Activated naive CD8-positive, alpha-beta T cell treated with anti-CD3 and anti-CD28 coated beads for 36 hours (primary cell): ENCODE measurements at places on chromosomes 12 and 14.

DNA sequence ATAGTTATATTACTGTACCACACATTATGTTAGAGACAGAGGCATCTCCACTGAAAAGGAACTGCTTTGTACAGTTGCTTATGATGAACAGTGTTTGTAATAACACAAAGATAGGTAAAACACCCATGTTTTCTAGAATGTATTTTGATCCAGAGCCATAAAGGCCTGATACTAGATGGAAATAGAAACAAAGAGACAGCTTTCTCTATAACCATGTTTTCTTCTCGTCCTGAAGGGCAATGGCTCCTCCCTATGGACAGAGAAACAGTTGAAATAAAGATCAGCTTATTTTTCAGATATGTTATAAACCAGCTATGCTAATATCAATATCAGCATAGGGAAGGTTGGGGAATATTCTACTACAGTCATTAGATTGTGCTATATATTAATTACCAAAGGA is 109.2 kb downstream of the ATXN7L3B start:
- DNase-seq = no peak

GRCh38 chr12:31456562-31456961 is 130.6 kb upstream of the SINHCAF start:
- no peak for DNase-seq

GRCh38 chr12:46770501-46771183 is 55.2 kb downstream of the SLC38A4 start:
- no peak for DNase-seq

DNA sequence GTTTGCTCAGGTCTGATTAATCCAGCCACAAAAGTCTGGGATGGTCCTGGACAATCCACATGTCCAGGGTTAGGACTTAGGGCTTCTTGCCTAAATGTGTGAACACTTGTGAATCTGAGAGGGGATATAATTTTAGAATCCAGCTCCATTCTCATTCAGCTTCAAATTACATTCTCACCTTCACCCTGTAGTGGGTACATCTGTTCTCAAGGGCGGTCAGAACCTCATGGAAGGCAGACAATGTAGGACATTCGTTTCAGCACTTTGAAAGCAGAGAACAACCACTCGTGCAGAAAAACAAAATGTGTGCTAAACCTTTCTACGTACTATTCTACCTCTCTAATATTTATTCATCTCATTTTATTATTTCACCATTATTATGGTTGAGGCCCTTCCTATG is 1.2 kb downstream of the TMEM229B start:
- no peak for DNase-seq

- no peak for DNase-seq
These were observed 173.2 kb downstream of the SLC35F4 start for GRCh38 chr14:57692671-57693070.

DNA sequence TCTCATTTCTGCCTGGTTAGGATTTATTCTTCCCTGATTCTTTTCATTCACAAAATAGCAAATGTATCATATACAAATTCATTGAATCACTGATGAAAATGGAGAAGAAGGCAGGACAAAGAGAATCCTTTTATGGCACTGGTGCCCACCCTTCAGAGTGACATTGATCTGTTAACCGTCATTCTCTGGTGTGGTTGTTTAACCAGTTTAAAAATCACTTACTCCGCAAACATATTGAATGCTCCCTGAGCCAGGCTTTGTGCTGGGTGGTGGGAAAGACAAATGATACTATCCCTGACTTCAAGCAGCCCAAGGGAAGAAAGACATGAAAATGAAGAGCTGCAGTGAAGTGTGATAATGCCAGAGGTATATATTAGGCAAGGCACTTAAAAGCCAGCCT is 187.5 kb upstream of the SLC38A2 start:
- DNase-seq = no peak

DNA sequence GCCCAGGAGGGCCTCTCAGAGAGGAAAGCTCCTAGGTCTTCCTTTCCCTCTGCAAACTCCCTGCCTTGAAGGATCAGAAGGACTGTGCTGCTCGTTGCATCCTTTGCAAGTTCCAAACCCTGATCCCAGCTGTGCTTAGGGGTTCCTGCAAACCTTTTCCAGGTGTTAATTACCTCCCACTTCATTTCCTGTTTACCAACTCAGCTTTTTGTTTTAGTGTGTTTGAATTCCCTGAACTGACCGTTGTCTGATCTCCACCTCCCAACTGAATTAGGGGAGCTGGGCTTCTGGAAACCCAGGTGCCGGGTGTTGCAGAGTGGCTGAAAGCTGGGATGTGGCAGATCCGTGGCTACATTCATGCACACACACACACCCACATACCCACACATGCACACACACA is 20.6 kb upstream of the BDKRB1 start:
- no peak for DNase-seq

DNA sequence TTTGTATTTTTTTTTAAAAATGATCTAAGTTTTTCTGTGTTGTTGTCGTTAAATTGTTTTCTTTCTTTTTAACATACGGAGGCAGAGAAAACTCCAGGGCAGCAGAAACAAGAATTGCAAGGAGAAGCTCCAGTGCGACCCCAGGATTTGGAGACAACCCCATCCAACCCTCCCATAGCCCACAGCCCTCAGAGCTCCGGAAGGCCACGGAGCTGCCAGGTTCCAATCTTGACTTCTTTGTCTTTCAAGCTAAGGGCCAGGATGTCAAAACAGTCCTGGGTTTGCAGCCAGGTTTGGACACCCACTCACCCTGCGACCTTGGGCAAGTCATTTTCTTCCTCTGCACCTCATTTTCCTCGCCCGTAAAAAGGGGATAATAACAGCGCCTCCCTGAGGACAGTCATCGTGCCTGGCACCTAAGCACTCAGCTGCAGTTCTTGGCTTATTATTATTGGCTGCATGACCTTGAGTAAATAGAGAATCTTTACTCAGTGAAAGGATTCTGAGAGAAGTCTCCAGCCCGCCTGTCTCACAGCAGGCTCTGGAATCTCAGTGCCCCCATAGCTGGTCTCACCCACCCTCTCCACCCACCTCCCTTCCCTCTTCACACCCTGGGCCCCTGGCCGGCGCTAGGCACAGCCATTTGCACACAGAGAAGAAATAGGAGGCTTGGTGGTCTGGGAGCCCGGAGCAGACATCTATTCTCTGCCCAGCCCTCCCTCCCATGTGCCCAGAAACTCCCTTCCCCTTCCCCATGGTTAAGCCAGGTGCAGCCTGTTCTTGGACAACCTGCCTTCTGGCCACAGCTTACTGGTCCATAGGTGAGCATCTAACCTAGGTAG is 79.4 kb upstream of the BCL11B start:
- DNase-seq = no peak

- no peak for DNase-seq
These were observed 41.6 kb upstream of the VASH1 start for GRCh38 chr14:76719666-76720065.

DNA sequence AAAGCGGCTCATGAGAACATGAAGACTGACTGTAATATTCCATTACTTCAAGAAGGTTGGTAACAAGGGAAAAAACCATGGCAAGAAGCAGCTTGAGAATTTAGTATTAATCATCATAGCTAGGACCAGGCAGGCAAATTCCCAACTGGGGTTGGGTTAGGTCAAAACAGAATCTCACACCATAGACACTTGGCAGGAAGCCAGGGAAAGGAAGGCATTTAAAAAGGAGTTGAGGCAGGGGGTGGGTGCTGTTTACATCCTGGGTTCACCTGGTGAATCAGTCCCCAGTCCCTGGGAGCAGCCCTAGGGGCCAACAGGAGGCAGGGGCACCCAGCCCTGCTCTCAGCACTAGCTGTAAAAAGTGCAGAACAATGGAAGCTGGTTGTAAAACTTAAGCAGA is 108.6 kb downstream of the EGLN3 start:
- DNase-seq = no peak

GRCh38 chr14:21033133-21033698 is 1.4 kb downstream of the RNASE13 start:
- no peak for DNase-seq

DNA sequence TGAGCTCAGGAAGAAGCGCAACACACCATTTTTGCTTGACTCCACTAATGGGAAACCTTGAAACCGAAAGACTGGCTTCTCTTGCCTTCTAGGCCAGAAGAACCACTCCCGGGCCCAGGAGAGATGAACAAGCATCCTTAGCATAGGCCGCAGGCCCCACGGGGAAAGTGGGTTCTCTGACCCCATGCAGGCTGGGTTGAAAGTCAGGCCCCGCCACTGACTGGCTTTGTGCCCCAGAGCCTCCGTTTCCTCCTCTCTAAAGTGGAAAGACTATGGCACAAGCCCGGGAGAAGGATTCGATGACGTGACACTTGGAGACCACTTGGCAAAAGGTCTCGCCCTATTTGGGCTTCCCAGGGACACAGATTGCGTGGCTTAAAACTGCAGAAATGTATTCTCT is 9.9 kb upstream of the FZD10 start:
- no peak for DNase-seq

DNA sequence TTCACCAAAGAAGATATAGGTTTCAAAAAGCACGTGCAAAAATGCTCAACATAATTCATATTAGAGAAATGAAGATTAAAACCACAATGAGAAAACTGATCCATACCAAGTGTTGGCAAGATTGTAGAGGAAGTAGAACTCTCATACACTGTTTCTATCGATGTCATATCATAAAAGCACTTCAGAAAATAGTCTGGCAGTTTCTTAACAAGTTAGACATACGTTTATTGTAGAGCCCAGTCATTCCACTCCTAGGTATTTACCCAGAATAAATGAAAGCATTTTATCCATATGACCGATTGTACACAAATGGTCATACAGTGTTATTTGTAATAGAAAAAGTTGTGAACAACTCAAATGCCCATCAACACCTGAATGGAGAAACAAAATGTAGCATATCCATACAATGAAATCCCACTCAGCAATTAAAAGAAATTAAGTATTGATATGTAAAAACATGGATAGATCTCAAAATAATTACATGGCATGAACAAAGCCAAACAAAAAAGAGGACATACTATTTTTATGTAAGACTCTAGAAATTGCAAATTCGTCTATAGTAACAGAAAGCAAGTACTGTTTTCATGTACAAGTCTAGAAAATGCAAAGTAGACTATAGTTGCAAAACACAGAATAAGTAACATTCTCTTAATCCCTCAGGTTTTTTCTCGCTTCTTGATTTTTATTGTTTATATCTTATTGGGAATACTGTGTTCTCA is 41.0 kb downstream of the USP15 start:
- DNase-seq = no peak

- no peak for DNase-seq
These were observed 24.2 kb downstream of the ST8SIA1 start for GRCh38 chr12:22310275-22310674.

- DNase-seq = no peak
These were observed 26.8 kb downstream of the PCNX1 start for GRCh38 chr14:70934084-70934483.

DNA sequence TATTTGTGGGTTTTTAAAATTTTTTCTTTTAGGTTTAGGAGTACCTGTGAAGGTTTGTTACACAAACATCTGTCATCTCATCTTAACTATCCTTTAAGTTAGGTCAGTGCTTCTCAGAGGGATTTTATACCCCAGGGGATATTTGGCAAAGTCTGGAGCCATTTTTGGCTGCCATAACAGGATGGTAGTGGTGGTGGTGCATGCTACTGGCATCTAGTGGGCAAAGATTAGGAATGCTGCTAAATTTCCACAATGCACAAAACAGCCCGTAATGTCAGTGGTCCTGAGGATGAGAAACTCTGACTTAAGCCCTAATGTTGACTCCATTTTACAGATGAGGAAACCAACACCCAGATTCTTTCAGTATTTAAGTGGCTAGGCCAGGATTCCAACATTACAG is 85.2 kb upstream of the MYF6 start:
- no peak for DNase-seq

- DNase-seq = no peak
These were observed 3.8 kb downstream of the SDSL start for GRCh38 chr12:113425960-113426453.

- DNase-seq = no peak
These were observed 1882.8 kb upstream of the SEL1L start for GRCh38 chr14:83416476-83416875.

DNA sequence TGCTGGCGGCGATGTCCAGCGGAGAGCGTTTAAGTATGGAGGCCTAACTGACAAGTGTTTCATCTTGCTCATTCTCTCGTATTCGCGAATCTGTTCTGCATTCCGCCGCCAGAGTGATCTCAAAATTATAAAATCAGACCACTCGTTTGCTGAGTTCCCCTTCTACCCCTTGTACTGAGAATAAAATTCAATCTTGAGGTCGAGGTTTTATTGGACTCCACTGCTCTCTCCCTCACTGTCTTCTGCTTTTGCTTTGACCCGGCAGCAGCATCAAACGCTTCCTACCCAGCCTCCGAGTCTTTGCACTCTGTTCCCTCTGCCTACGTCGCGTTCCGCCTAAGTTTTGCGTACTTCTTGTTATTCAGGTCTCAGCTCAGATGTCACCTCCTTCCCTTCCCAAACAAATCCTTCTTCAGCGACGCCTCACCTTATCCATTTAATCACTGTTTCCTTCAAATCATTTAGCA is 462 bp downstream of the KNTC1 start:
- DNase-seq = peak; percentile 30

DNA sequence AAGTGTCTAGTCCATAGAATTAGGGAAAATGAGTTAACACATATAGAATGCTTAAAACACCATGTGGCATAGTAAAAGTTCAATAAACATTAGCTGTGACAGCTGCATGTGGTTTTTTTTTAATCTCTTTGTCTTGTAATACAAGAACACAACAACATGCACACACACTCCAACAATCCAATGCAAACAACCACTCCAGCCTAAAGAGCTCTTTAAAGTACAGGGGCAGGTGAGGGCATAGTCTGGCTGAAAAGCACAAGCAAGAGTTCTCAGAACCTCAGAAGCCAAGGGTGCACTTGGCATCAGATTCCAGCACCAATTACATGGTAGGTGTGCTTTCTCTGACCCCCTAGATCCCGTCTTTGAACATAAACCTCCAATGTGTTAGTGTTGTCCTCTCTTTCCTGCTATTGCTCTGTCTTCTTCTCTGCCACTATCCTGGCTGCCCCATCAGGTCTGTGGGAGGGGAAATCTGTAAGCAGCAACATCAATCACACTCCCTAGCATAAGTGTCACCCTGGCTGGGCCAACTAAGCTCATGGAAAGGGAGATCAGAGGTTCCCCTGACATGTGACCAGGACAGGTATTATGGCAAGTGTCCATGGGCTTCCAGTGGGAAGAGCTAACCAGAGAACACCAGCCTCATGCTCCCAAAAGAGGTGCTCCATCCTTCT is 91.0 kb downstream of the SLC8A3 start:
- no peak for DNase-seq

- DNase-seq = no peak
These were observed 490 bp downstream of the RILPL1 start for GRCh38 chr12:123532808-123533649.

GRCh38 chr12:13186302-13186701 is 10.2 kb upstream of the EMP1 start:
- DNase-seq = no peak

DNA sequence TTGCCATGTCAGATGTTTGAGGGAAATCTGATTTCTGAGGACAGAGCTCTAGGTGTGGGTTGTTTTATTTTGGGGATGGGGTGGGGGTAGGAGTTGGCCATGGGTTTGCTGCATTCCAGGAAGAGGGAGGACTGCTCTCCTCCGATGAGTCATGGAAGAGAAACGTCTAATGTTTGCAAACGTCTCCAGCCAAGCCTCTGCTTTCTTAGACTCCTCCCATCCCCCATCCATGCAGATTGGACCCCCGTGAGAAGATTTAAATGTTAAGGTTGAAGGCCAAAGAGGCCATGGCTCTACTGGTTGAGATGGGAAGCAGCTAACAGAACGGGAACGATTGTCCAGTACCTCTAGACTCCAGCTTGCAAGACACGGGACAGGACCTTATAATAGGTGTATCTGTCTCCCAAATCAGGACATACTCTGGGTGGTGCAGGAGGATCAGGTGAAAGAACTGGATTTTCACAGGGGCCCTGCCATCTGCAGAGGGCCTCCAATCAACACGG is 11.4 kb upstream of the ATP2A2 start:
- DNase-seq = no peak
